ENCODE measurements at places on chromosomes 11 and 22. TPM values are rescaled to one million over a fixed set of nuclear protein-coding genes. Genes with fewer than 3 reads are reported as not detected.

DNA sequence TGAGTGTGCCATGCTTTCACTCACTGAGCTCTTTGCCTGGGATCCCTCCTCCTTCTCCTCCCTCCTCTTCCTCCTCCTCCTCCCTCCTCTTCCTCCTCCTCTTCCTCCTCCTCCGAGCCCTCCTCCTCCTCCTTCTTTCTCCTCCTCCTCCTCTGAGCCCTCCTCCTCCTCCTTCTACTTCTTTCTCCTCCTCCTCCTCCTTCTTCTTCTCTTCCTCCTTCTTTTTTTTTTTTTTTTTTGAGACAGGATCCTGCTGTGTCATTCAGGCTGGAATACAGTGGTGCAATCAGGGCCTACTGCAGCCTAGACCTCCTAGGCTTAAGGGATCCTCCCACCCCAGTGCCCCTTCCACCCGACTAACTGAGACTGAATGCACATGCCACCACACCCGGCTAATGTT, 62.3 kb downstream of the DEUP1 start:
- H3K4me3 ChIP-seq = no peak overlapping the region
- no peaks in the 10 kb centered on the region for H3K27me3 ChIP-seq

DNA sequence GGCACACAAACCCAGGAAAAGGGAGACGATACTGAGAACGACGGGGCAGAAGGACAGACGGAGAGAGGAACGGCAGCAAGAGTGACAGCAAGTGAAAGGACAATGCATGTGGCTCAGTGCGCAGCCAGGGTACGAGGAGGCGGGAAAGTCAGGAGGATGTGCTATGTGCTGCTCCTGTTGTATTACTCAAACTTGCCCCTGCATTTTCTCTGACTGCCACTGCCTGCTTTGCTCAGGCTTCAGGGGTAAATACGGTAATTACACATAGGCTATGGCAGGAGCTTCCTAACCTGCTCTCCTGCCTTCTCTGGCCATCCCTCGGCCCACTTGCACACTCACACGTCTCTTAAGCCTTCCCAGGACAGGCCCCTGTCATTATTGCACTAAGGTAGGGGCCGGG, 94.8 kb downstream of the FEZ1 start:
- no peak overlapping the region for H3K4me3 ChIP-seq
- peaks cover 2% of the 10 kb centered on the region for H3K4me1 ChIP-seq
- H3K36me3 ChIP-seq = no peaks in the 10 kb centered on the region

- H3K27ac ChIP-seq = no peak overlapping the region
- H3K4me1 ChIP-seq = peaks cover 5% of the 10 kb centered on the region
- H3K36me3 ChIP-seq = no peaks in the 10 kb centered on the region
- H3K4me3 ChIP-seq = no peak overlapping the region
- DNase-seq = no peak
Observed at GRCh38 chr22:44039566-44040171, 15.6 kb downstream of the PARVB start.

- no peak overlapping the region for H3K27ac ChIP-seq
- peaks cover 2% of the 10 kb centered on the region for H3K4me1 ChIP-seq
- no peak for DNase-seq
- no peak overlapping the region for H3K4me3 ChIP-seq
- H3K36me3 ChIP-seq = no peaks in the 10 kb centered on the region
- no peaks in the 10 kb centered on the region for H3K27me3 ChIP-seq
Observed at GRCh38 chr11:121347813-121348212, 55.2 kb downstream of the SC5D start.

- no peaks in the 10 kb centered on the region for H3K27me3 ChIP-seq
- no peak for DNase-seq
- no peak overlapping the region for H3K4me3 ChIP-seq
Observed at GRCh38 chr22:36267896-36268485, 15.1 kb downstream of the APOL1 start.

- no peaks in the 10 kb centered on the region for H3K27me3 ChIP-seq
- no peak for DNase-seq
- no peaks in the 10 kb centered on the region for H3K4me1 ChIP-seq
Observed at GRCh38 chr22:46719921-46720320, 18.1 kb downstream of the CERK start.

GRCh38 chr22:35914357-35914664, 114.3 kb downstream of the RBFOX2 start:
- no peak for DNase-seq
- H3K4me3 ChIP-seq = peak overlapping the region; percentile 34
- H3K4me1 ChIP-seq = peaks cover 27% of the 10 kb centered on the region

DNA sequence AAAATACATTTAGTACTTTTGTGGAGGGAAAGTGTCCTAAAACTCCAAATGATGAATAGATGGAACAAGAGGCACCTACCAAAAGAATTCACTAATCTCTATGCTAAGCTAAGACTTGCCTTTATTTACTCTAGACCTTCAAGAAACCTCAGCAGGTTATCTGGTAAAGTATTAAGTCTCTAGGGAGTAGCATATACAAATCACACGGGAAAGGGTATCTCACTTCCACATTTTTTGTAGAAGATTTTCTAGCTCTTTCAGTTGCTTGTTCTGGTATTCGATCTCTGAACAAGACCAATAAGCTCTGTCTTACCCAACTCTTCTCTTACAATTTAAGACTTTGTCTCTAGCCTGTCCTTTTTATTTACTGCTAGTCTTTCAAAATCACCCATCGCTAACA, 18.1 kb upstream of the CADM1 start:
- H3K36me3 ChIP-seq = no peaks in the 10 kb centered on the region
- no peaks in the 10 kb centered on the region for H3K27me3 ChIP-seq
- H3K4me3 ChIP-seq = no peak overlapping the region
- H3K27ac ChIP-seq = no peak overlapping the region
- no peak for DNase-seq

DNA sequence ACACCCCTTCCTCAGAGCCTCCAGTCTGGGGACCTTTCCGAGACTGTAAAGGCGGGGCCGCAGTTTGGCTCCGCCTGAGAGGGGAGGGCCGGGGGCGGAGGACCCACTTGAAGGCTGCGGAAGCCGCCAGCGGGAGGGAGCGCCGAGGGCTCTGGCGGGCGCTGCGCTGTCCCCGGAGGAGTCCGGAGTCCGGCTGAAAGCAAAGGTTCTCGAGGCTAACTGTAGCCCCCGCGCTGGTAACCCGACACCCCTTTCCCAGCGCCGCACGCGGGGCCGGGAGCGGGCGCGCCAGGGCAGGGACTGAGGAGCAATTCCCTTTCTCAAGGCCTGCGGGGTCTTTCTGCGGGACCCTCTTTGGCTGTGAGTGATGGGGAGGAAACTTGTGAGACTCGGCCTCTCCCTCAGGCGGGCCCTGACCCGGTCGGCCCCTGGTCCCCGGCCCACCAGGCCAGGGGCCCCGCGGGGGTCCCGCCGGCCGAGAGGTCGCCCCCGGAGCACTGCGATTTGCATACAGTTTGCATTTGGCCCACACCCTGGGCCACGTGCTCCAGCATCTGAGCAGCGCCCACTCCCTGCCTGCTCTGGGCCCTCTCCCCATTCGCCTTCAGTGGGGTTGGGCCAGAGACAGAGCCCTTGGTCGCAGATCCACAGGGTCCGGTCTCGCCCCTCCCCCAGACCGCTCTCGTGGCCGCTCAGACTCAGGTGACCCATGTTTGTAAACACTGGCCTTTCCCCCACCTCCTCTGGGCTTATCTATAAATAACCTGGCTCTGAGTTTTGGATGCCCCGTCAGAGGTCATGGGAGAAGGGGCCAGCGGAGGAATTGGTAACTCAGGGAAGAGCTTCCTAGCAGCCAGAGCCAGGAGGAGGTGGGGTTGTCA, 519 bp upstream of the ART5 start:
- no peaks in the 10 kb centered on the region for H3K36me3 ChIP-seq
- DNase-seq = peak; percentile 67
- H3K27ac ChIP-seq = no peak overlapping the region
- H3K4me3 ChIP-seq = peak overlapping the region; percentile 49
- H3K27me3 ChIP-seq = peaks cover 5% of the 10 kb centered on the region

DNA sequence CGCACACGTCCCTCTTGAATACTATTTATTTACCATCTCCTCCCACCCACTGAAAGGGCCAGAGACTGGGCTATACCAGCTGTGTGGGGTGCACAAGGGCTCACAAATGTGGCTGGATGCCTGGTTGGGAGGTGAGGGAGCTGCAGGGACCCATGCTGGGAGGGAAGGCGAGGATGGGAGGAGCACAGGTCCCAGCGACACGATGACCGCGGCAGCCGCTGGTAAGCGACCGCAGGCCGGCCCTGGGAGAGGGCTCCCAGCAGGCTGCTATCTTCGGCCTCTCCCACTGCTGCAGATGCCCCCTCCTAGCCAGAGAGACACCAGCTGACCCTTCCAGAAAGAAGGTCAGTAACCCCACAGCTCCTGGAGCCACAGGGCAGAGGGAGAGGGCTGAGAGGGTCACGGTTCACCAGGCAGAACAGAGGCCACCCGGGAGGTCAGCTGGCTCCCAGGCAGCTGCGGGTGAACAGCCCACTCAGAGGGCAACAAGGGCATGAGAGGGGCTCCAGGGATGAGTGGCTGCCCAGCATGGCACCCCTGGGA, 163.9 kb downstream of the CRYBB2 start:
- no peak overlapping the region for H3K4me3 ChIP-seq

DNA sequence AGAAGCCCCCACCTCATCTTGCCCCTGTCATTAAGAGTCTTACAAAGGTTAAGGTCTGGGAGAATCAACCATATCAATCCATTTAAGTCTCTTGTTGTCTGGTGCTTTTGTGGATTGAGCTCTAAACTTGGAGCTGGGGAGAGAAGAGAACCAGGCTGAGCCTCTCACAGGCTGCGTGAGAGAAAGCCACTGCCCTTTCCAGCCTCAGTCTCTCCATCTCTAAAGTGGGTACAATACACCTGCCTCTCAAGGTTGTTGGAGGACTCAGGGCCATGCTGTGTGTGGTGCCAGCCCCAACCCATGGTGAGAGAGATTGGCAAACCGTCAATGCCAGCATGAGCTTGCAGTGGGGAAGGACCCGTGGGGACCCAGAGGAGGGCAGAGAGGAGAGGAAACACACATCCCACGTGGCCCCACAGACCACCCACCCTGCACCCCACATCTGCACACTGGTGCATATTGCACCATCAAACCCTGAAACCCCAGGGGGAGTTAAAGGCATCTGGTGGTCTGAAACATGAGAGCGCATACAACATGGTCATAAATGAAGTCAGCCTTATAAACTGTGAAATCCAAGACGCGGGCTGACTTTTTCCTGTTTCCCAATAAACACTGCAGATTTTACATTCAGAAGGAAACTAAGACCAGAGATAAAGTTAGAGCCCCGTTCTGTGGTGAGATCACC, 27.5 kb upstream of the FBLN1 start:
- no peak overlapping the region for H3K4me3 ChIP-seq
- no peaks in the 10 kb centered on the region for H3K36me3 ChIP-seq
- peaks cover 2% of the 10 kb centered on the region for H3K27me3 ChIP-seq
- H3K27ac ChIP-seq = no peak overlapping the region
- H3K4me1 ChIP-seq = no peaks in the 10 kb centered on the region

GRCh38 chr11:73070653-73071052, 71.5 kb downstream of the FCHSD2 start:
- H3K4me3 ChIP-seq = no peak overlapping the region
- H3K4me1 ChIP-seq = no peaks in the 10 kb centered on the region
- no peak for DNase-seq
- H3K27ac ChIP-seq = no peak overlapping the region
- no peaks in the 10 kb centered on the region for H3K36me3 ChIP-seq

- DNase-seq = no peak
- peaks cover 2% of the 10 kb centered on the region for H3K27me3 ChIP-seq
- H3K27ac ChIP-seq = no peak overlapping the region
- no peaks in the 10 kb centered on the region for H3K36me3 ChIP-seq
- no peaks in the 10 kb centered on the region for H3K4me1 ChIP-seq
- H3K4me3 ChIP-seq = no peak overlapping the region
Observed at GRCh38 chr11:119488256-119488995, 65.5 kb upstream of the THY1 start.

DNA sequence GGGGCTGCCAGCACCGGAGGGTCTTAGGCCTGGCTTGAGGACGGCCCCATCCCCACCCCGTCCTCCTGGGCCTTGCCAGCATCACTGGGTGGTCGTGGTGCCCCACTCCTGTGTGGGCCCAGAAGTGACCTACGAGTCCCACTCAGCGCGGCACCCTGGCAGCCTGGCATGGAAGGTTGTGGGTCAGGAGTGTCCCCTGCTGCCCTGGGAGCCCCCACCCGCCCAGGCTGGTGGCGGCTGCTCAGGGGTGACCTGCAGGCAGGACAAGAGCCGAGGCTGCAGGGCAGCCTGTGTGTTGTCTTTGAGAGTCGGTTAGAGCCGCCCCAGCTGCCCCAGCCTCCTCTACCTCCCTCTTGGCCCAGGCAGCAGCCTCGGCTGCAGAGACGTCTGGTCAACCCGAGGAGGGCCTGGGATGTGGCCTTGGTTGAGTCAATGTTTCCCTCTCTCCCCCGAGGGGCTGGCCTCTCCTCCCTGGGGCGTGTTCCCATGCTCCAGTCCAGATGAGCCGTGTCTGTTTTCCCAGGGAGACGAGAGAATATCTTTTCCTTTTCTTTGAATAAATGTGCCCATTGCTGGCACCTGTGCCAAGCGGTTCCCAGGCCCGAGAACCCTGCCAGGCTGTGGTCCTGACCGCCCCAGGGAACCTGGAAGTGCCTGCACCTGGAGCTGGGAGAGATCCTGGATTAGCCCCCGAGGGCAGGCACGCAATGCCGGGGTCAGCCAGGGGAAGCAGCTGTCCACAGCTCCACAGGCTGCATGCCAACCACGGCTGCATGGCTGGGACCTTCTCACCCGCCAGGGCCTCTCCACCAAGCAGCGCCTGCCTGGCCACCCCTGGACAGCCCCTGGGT, 35.7 kb upstream of the MUC5AC start:
- H3K36me3 ChIP-seq = no peaks in the 10 kb centered on the region
- no peak for DNase-seq
- H3K4me1 ChIP-seq = no peaks in the 10 kb centered on the region
- no peaks in the 10 kb centered on the region for H3K27me3 ChIP-seq

DNA sequence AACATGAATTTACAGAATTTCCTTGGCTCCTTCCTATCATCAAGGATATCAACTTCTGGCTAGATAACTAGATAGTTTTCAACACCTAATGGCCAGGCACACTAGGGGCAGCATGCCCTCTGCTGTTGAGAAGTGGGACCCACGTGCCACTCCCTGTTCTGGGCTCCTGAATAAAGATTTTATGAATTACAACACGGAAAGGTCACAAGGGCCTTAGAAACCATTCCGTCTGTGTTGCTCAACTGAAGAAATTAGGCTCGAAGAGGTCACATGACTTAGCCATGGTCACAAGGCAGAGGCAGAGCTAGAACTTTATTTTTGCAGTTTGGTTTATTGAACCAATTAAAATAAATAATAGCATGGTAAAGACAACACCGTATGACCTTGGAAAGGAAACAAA, 36.0 kb downstream of the PRCP start:
- no peaks in the 10 kb centered on the region for H3K36me3 ChIP-seq
- H3K4me1 ChIP-seq = no peaks in the 10 kb centered on the region
- H3K27ac ChIP-seq = no peak overlapping the region
- H3K27me3 ChIP-seq = no peaks in the 10 kb centered on the region
- no peak overlapping the region for H3K4me3 ChIP-seq
- DNase-seq = no peak

GRCh38 chr11:975827-976226, 50.2 kb downstream of the AP2A2 start:
- no peak overlapping the region for H3K27ac ChIP-seq
- peaks cover 4% of the 10 kb centered on the region for H3K4me1 ChIP-seq
- no peak for DNase-seq
- H3K36me3 ChIP-seq = peaks cover 81% of the 10 kb centered on the region

The MS4A6E gene
- 0.57 TPM for total RNA-seq

The RASSF10 gene
- 2.8 TPM for total RNA-seq

The P2RX6 gene
- total RNA-seq = 0.66 TPM

The MUC5B gene
- total RNA-seq = under 0.01 TPM

All from thymus (tissue), 14 donors.